Calu3 (cell line): ENCODE measurements at places on chromosomes 5 and 9.

DNA sequence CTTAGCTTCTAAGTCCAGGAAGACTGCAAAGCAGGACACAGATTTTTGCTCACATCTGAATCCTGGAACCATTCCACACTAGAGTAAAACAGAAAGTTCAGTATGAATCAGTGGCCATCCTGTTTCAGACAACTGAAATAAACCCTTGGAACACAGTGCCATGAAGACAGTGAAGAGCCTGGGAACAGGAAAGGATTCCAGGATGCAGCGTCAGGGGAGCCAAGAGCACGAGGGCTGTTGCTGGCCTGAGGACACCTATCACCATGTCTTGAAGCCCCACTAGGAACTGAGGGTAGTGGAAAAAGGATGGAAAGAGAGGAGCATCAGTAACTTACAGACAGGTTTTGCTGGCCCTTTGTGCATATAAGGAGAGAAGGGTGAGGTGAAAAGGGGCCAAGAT, 115.3 kb upstream of the FSTL4 start:
- no peak for DNase-seq

DNA sequence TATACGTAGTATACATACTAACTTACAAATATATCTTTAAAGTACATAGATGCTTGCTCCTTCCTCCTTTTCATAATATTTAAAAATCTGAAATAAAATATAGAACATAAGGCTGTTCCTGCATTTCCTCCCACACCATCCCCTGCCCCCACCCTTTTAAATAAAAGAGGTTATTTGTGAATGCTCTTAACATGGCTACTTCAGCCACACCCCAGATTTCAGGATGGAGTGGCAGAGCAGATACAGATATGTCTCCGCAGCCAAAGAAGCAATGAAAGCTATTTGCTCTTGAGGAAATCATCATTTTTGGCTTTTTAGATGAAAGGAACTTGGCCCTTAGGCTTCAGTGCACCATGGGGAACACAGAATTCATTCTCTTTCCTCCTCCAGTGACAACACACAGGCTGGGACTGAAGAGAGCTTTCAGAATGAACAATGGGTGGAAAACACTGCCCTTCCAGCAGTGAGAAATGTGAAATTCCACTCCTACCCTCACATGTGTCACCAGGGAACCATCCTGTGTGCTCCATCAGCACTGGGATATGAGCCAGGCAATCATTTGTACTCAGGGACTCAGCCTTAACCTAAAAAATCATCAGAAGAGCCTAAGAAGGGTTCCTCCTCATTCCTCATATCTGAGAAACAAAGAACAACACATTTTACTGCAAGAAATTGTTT, 134.3 kb downstream of the PPP2R2B start:
- DNase-seq = no peak

DNA sequence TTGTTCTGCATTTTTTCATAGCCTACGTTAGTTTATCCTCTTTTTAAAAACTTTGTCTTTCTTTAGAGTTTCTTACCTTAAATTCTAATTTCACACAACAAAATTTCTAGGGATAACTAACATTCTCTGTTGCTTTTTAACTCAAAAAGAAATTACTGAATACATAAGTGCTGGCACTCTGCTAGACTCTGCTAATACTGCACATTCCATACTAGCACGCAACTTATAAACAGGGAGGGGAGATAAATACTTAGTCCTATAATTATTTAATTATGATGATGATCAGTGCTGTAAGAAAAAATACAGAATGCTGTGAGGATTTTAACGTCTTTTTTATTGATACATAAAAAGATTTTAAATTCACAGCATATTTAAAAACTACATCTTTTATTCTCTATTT, 25.1 kb downstream of the RNF145 start:
- no peak for DNase-seq

DNA sequence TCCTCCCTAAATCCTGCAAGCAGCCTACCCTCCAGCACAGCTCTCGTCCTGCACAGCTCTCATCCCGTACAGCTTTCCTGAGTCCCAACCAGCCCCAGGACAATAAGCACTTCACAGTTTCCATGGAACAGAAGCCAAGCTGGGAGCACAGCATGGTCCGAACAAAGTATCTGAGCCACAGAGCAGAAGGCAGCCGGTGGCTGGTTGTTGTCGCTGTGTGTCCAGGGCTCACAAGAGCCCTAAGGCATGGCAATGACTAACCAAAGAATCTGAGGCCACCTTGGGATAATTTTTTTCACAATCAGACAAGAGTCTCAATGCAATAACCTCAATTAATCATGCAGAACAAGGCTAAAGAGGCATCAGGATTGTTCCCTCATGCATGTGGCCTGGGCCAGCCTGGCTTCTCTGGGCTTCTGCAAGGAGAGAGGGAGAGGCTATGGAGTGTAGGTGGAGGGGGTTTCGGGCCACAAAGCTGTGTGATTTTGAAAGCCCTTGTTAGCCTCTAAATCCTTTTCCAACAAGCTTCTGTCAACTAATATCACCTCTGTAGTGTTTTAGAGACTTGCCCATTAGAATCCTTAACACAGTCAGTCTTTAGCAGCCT, 323.4 kb downstream of the PIK3R1 start:
- no peak for DNase-seq

DNA sequence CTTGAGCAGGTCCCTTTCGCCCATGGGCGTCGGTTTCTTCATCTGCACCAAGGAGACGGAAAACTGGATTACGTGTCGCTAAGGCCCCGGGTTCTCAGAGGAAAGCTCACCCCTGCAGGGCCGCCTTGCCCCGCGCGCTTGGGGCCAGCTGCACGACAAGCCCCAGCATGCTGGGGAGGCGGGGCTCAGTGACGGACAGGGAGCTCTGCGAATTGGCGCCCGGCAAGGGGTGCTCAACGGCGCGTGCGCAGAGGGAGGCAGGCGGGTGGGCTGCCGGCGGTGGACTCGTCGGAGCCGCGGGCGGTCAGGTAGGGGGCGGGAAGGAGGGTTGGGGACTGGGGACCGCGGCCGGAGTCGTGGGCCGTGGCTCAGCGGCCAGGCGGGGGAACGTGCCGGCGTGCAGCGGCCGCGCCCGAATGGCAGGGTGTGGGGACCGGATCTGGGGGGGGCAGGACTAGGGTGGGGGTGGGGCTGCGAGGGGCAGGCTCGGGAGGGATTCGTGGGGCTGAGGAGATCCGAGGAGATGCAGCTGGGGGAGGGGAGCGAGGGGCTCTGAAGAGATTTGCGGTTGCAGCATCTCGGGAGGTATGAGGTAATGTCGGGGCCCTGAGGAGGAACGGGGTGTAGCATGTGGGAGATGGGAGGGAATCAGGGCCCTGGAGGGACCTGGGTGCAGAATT, at the start of gene TRIM32:
TRIM32 (plus strand) TSS at position 232 of the 680 bp plus-strand sequence. CDS start 10,438 bp downstream, outside the sequence.
- peak; percentile 81 for DNase-seq

DNA sequence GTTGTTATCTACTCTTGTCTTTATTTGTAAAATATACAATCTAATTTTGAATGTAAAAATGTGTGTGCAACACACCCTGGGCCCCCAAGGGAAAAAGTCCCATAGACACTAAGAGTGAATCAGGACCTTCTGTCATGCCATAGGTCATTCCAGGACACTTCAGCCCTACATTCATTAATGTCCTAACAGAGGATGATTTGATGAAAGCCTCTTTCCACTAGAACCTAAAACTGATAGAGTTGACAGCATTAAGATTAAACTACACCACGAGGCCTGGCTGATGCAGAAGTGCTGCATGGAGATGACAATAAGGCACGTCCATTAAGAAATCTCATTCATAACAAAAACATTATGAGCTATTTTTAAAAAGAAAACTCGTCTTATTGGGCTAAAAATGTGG, 46.2 kb downstream of the FRMD3 start:
- no peak for DNase-seq

DNA sequence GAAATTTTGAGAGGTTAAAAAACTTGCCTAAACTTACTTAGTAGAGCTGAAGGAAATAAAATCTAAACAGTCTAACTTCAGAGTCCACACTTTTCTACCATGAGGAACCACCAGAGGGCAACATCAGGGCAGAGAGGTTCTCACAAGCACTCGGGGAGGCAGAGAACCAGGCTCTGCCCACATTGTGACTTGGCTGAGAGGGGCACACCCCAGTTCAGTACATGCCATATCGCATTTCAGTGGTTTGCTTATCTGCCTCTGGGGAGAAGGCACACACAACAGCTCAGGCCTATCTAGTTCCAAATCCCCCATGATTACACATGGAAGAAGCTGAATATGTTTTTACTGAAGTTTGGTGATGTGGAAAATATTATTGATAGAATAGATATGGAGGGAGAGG, 49.2 kb downstream of the EQTN start:
- peak; percentile 63 for DNase-seq

DNA sequence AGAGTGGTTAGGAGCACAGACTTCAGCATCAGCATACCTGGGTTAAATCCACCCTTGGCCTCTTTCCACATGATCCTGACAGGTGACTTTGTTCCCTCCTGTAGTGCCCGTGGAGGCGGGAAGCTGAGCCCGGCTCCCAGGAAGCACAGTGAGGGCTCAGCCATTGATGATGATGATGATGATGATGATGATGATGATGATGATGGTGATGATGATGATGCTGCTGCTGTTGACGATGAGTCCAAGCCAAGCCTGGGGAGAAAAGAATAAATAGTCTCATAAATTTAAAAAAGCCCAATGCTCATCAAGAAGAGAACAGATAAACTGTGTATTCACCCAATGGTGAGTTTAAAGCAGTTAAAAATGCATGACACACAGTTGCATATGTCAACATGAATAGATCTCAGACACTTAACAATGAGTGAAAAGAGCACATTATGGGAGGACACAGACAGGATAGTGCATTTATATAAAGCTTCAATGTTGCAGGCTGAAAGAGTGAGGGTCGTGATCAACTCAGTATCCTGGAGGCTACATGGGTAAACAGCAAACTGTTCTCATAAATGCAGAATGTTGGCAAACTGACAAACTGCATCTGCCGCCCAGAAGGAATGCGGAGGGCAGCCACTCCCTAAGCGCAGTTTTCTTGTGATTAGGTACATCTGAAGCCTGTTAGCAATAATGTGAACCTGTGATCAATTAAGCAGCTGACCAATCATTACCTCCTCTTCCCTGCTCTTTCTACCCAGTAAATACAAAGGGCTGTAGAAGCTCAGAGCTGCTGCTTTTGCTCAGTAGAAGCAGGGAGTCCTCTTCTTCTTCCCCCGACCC, 11.7 kb upstream of the CFAP157 start:
- no peak for DNase-seq

DNA sequence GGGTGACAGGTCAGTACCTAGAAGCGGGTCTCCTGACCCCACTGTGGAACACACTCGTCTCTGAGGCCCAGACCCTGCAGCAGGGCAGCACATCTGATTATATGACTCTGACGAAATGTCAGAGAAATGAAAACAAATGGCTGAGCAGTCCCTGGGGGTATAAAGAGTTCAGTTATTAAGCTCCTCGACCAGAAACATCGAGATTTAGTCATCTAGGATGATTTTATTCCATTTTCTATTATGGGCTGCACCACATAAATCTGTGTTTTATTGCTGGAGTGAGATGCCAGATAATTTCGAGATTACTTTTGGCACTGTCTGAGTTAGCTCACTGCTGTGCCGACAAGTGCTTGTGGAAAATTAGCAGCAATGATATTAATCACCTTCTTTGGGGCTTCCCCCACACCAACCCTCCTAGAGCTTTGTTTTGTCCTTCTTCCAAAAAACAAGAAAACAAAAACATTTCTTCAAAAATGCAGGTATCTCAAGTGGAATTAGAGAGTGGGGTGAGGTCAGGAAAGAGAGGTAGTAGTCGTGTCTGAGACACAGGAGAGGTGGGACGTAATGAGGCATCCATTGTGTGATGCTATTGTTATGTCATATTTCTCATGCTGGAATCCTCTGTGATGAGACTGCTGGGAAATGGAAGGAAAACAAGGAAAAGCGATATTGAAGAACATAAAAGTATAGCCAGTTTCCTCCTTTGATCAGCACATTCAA, 495.5 kb downstream of the DMAC1 start:
- DNase-seq = no peak

GRCh38 chr9:25241421-25241820, 436.8 kb downstream of the TUSC1 start:
- no peak for DNase-seq

DNA sequence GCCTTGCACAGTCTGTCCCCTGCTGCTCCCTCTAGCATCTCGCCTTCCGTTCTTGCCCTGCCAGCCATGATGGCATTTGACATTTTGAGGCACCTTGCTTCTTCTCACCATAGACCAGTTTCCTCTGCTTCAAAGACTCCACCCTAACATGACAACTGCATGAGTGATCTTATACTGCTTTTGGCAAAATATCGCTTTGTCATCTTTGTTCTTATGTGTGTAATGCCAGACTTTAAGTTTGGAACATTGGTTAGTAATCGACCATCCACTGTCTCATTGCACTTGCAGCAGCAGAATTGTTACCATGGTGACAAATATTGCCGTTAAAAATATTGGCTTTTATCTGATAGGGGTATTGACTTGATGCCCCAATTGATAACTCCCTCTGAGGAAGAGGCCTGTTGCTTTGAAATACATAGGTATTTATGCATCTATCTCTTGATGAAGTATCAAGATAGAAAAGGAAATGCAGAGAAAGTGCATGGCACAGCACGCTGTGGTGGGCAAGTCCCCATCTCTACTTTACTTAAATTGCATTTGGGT, 6.8 kb downstream of the GARIN3 start:
- DNase-seq = no peak

DNA sequence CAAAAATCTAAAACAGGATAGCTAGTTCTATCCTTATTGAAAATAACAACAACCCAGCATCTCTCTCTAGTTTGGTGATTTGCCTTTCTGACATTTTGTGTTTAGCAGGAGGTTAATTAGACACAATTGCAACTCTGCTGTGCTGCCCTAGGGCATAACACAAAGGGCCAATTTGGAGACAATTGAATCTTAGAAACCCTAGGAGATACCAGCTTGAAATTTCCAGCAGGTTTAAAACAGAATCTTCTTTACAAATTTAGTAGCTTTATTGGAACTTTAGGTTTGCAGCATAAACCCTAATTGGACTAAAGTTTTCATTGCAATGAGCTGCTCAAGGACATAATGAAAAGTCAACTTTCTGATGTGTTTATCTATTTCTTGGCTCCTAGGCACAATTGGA, 166.7 kb upstream of the FER start:
- DNase-seq = no peak

DNA sequence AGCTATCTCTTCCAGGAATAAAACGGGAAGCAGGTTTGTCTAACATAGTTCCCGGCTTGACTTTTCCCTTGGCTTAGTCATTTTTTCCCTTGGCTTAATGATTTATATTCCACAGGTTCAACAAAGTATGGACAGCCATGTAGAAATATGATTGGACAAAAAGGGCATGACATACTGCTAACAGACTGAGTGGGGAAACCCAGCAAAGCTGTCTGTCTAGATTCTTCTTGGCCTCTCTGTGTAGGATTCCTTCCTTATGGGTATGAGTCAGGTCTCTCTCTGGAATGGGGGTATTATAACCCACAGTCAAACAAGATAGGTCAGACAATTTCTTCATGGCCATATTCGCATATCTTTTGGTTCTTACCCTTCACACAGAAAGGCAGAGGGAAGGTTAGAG, 5.7 kb upstream of the MTAP start:
- peak; percentile 58 for DNase-seq
